ENCODE measurements at places on chromosomes 7 and 10. TPM values are rescaled to one million over a fixed set of nuclear protein-coding genes. Genes with fewer than 3 reads are reported as not detected.

Gene NAT16
- polyA plus RNA-seq, result not detected

Gene TSPAN33
- 47.4 TPM for polyA plus RNA-seq

Gene HMX2
- not detected for polyA plus RNA-seq

Gene USP6NL
- 8.6 TPM for polyA plus RNA-seq

GRCh38 chr7:17524746-17525145 lies 226.3 kb downstream of the AHR start:
- DNase-seq, result no peak

- no peak for DNase-seq
Measured at GRCh38 chr10:14022052-14022451, 308.7 kb downstream of the FRMD4A start.

- DNase-seq, result peak; percentile 31
Measured at GRCh38 chr10:25666276-25666675, 267.8 kb upstream of the MYO3A start.

DNA sequence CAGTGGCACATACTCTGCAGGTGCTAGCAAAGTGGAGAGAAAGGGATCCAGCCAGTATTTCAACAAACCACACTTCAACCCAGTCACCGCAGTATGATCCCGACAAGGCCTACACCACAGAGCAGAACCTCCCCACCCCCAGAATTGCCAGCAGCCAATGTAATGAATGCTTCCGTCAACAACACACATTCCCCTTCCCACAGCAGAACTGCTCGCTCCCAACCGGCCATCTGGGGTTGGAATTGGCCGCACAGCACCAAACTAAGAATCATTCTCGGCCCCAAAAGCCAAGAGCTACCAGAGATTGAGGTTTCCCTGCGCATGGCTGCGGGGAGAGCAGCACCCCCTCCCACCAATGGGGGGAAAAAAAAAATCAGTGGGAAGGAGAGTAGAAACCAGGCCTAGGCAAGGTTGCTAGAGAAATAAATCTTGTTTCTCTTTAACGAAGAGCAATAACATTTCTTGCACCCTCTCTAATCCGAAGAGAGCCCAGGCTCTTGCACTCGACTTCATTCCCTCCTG lies 1.1 kb downstream of the WASL start:
- DNase-seq, result peak; percentile 63

DNA sequence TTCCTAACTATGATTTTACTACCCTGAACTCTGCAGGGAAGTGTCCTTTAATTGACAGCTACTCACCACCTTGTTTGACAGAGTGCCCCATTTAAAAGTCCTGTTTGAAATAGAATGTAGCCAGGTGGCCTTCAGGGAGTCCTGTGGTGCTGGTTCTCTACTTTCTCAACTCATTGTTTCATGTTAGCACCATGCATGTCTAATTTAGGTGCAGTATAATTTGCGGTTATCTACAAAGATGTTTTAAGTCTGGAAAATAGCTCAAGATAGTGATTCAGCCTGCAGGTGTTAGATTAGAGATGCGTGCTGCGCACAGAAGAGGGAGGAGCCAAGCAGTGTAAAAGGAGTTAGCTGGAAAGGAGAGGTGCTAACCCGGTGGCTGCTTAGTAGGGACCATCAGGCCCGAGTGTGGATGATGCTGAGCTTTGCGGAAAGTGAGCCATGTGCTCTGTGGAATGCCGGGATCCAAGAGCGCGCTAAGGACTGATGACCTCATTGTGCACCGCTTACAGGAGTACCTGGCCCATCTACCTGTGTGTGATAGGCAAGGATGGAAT lies 1.2 kb downstream of the CCM2 start:
- no peak for DNase-seq

GRCh38 chr10:105691811-105692210 lies 1050.7 kb downstream of the SORCS3 start:
- DNase-seq, result no peak

DNA sequence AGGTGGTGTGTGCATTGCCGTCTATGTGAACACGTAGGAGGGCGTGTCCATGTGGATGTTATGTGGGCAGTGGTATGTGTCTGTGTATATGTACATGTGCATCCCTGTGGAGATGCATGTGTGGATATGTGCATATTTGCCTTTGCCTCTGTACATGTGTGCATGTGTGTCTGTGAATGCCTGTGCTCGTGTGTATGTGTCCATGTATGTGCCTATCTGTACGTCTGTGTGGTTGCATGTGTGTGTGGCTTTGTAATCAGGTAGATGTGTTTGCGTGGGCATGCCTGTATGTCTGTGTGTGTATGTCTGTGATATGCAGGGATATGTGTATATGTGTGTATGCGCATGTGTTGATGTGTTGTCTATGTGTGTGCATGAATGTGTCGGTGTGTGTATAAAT lies 19.7 kb downstream of the ADCY1 start:
- no peak for DNase-seq

GRCh38 chr10:132232023-132232951 lies 45.5 kb downstream of the DPYSL4 start:
- DNase-seq, result no peak

GRCh38 chr7:96985992-96986391 lies 19.4 kb upstream of the DLX6 start:
- DNase-seq, result no peak

DNA sequence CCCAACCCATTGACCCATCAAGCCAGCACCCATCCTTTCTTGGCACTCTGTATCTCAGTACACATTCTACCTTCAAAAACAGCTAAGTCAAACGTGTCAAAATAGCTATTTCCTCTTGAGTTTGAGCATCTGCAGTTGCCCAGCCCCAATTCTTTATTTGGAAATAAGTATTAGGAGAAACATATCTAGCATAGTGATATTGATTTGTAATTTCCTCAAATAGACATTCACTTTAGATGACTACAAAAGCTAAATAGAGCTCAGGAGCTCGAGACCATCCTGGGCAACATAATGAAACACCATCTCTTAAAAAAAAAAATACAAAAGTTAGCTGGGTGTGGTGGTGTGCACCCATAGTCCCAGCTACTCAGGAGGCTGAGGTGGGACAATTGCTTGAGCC lies 59.2 kb upstream of the AGBL3 start:
- no peak for DNase-seq

DNA sequence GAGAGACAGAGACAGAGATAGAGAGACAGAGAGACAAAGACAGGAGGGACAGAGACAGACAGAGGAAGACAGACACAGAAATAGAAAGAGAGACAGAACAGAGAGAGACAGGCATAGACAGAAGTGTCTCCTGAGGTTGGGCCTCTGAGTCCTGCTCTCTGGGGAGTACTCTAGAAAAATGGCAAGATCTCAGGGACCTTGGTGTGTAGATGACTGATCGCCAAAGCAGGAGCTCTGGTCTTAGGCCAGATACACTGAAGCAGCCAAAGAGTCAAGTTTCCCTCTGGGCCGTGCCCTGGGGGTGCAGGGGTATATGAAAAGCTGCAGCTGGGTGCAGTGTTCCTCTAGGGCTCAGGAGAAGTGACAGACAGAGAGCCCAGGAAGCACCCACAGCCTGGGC lies 176.6 kb upstream of the TNS3 start:
- no peak for DNase-seq

DNA sequence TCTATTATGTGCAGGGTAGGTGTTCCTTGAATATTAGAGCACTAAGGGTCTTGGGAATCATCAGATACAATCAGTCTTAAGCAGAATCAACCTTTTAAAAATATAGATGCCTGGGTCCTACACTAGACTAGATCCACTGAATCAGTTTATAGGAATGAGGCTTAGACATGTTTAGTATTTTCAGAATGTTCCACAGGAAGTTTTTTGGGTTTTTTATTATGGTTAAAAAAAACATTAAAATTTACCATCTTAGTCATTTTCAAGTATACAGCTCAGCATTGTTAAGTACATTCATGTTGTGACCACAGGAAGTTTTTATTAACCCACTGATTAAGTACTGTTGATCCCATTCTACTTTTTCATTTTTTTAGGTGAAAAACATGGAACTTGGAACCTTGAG lies 135.7 kb downstream of the LCOR start:
- no peak for DNase-seq

DNA sequence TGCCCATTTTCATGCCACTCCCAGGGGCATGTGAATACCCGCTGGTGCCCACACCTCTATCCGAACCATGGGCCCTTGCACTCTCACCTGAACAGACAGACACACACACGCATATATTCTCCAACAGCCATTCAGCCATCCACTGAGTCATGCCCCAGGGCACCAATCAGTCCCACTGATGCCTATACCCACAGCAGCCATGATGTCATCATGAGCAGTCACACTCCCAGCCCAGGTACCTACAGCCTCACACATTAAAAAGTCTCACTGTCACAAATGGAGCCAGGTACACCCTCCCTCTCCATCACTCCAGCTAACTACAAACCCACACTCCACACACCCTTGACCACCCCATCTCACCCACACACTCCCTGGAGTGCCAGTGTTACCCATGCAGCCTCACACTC lies 12.2 kb downstream of the VSIR start:
- no peak for DNase-seq
